ENCODE measurements at places on chromosomes 3 and 15.

DNA sequence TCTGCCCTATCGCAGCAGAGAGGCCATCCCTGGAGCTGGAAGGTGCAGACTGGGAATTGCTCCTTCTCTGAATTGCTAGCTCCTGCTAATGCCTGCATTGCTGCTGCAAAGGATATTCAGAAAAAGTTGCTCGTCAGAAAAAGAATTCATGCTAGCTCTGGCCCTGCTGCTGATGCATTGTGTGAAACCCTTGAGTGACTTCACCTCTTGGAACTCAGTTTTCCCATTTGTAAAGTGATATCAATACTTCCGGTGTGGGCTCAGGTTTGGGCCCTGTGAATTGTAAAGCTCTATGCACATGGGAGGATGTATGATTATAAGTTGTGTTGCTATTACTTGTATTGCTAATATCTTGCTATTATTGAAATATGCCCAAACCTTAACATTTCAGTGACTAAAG lies 11.4 kb downstream of the SQOR start:
- DNase-seq = no peak

- no peak for DNase-seq
Observed at GRCh38 chr3:38163841-38164642, 1.3 kb upstream of the OXSR1 start.

DNA sequence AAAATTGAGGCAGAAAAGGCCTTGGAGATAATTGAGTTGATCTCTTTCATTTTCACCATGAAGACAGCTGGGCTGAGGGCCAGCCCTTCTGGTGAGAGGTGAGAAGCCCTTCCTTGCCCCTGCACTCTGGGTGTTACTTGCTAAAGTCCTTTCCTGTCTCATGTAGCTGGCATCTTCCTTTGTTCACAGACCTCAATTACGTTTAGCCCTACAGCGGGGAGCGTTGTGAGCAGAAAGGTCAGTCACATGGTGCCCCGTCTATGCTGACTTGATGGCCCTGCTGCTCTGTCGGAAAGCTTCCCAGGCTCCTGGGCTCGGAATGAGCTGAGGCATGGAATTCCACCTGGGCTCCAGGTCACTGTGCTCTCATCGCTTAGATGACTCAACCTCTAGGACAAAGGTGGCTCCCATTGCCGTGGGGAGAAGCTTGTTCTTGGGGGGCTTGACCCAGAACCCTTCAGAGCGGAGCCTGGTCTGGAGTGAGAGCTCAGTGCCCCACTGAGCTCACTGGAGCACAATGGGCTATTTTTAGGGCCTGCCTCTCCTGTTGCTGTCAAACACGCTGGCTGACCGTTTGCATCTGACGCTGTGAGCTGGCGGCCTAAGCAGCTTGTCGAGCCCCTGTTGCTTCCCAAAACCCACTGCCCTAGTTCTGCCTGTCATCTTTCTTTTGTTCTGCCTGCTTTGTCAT lies 47.0 kb downstream of the RPLP1 start:
- DNase-seq = no peak

- DNase-seq = no peak
Observed at GRCh38 chr3:32177702-32178198, 60.7 kb upstream of the CMTM8 start.

- DNase-seq = no peak
Observed at GRCh38 chr15:73125219-73125618, 73.0 kb downstream of the NEO1 start.

GRCh38 chr15:83698294-83698693 lies 44.4 kb downstream of the ADAMTSL3 start:
- no peak for DNase-seq

GRCh38 chr3:165195640-165196576 lies at the start of gene SLITRK3:
Gene SLITRK3 (minus strand): TSS chr3:165196384. CDS start chr3:165190830, 5,554 bp downstream.
- no peak for DNase-seq

- DNase-seq = no peak
Observed at GRCh38 chr3:174102866-174103265, 705.3 kb downstream of the NLGN1 start.
